Activated CD8-positive, alpha-beta T cell treated with anti-CD3 and anti-CD28 coated beads for 36 hours (primary cell): ENCODE measurements at places on chromosomes 3 and 15. TPM values are rescaled to one million over a fixed set of nuclear protein-coding genes. Genes with fewer than 3 reads are reported as not detected.
A peak's percentile ranks its signal among the peaks of the same experiment; 100 is the strongest.

SMCO1 gene
- not detected for total RNA-seq

GRCh38 chr3:14620512-14620911 lies 31.1 kb upstream of the CCDC174 start:
- no peak for DNase-seq
- H3K27ac ChIP-seq = no peak overlapping the region
- no peaks in the 10 kb centered on the region for H3K4me1 ChIP-seq

DNA sequence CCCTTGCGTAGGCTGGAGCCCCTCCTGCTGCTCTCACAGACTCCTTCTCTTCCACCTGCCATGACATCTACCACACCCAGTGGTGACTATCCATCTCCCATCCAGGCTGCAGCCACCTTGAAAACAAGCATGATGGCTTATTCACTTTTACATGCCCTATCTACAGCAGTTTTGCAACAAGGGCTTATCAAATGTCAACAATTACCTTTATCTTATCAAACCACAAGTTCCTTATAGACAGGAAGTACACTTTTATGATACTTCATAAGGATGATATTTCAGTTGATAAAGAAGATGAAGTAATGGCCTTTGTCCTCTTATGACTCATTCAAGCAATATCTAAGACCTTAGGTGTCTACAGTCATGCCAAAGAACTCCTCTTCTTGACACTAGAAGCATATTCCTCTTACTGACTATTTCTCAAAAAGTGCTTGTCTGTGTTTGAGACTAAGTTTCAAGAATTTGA lies 125.3 kb upstream of the SPRED1 start:
- H3K27ac ChIP-seq = no peak overlapping the region
- DNase-seq = no peak
- H3K4me3 ChIP-seq = no peak overlapping the region
- no peaks in the 10 kb centered on the region for H3K36me3 ChIP-seq
- H3K27me3 ChIP-seq = peaks cover 6% of the 10 kb centered on the region

DNA sequence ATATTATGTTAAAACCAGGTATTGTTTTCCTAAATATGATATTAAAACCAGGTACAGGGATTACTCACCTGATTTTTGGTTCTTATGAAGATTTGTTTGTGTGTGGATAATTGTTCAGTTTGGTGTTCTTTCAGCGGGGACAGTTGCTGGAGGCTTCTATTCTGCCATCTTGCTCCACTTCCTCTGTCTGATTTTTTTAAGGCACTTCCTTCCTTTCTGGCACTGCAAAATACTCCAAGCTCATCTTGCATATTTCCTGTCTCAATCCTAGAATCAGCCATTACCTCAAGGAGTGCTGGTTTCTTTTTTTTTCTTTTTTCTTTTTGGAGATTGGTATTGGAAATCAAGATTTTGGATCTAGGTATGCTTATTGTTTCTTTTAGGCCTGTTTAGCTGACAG lies 229.9 kb downstream of the SV2B start:
- H3K36me3 ChIP-seq = no peaks in the 10 kb centered on the region
- no peaks in the 10 kb centered on the region for H3K27me3 ChIP-seq
- H3K4me3 ChIP-seq = no peak overlapping the region

DNA sequence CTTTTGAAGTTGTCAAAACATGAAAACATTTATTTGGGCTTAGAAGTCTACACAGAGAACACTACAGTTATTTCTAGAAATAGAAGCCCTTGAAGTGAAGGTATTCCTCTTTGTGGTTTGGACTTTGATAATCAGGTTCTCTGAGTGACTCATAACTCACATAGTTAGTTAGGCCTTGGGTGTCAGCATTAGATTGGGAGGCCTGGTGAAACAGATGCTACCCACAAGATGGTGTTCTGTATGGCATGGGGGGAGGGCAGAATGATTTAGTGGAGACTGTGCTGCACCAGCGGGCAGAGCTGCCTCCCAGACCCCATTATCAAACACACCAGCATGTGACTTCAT lies 108.9 kb upstream of the ETV5 start:
- H3K4me3 ChIP-seq = no peak overlapping the region
- DNase-seq = peak; percentile 51
- no peak overlapping the region for H3K27ac ChIP-seq
- no peaks in the 10 kb centered on the region for H3K36me3 ChIP-seq
- peaks cover 13% of the 10 kb centered on the region for H3K4me1 ChIP-seq
- peaks cover 5% of the 10 kb centered on the region for H3K27me3 ChIP-seq

- H3K27me3 ChIP-seq = no peaks in the 10 kb centered on the region
- DNase-seq = no peak
- H3K4me3 ChIP-seq = no peak overlapping the region
- no peak overlapping the region for H3K27ac ChIP-seq
- H3K36me3 ChIP-seq = no peaks in the 10 kb centered on the region
These were observed 263.6 kb downstream of the GABRG3 start for GRCh38 chr15:27234593-27234992.

DNA sequence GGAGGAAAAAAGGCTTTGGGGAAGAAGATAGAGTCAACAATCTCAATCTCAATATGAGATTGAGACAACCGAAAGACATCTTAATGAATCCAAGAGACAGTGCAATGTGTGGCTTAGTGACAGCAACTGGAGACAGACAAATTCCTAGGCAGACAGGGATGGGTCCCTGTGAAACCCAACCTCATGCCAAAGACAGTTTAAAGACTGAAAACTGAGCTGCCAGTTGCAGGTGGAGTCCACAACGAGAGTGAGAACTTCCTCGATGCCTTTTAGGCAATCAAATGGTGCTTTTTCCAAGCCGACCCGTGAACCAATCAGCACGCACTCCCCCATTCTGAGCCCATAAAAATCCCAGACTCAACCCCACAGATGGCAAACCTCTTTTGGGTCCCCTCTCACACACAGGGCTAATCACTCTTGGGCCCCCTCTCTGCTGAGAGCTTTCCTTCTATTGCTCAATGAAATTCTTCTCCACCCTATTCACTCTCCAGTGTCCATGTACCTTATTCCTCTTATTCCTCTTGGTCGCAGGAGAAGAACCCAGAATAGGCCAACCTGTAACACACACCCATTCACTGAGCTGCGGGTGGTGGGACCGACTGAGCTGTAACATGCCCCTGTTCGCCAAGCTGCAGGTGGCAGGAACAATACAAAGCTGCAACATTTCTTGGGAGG lies 34.8 kb downstream of the ZMAT3 start:
- no peaks in the 10 kb centered on the region for H3K27me3 ChIP-seq
- peak overlapping the region; percentile 82 for H3K27ac ChIP-seq
- no peak overlapping the region for H3K4me3 ChIP-seq
- DNase-seq = no peak
- H3K36me3 ChIP-seq = peaks cover 29% of the 10 kb centered on the region
- peaks cover 9% of the 10 kb centered on the region for H3K4me1 ChIP-seq

DNA sequence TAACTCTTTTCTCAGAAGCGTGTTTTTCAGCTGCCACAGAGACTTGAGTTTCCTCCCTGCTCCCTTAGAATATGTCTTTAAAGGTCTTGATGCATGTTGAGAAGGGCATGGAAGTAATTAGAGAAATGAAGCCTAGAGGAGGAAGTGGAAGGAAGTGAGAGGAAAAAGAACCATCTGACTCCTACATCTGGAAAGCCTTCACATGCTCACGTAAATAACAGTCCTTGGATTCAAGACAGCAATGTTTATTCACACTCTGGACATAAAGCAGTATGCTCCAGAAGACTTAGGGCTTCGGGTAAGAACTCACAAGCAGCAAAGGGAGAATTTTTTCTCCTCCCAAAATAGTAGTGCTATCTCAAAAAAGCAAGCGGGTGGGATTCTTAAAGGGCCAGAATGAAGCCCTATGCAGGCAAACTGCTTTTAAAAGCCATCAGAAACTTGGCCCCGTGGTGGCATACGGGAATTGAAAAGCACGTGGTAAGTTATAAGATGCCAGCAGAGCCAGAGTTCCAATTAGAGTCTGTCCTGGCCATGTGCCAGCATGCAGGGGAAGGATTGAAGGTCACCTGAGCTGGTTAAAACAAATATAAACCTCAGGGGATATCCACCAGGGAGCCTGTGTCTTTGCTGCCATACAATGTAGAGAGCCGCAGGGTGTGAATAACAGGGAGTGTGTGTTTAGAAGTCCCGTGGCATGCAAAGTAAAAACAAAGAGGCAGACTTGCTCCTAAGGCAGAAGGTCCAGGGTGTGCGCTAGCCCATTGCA lies 380.8 kb upstream of the NDN start:
- no peak for DNase-seq
- no peak overlapping the region for H3K27ac ChIP-seq
- no peak overlapping the region for H3K4me3 ChIP-seq

DNA sequence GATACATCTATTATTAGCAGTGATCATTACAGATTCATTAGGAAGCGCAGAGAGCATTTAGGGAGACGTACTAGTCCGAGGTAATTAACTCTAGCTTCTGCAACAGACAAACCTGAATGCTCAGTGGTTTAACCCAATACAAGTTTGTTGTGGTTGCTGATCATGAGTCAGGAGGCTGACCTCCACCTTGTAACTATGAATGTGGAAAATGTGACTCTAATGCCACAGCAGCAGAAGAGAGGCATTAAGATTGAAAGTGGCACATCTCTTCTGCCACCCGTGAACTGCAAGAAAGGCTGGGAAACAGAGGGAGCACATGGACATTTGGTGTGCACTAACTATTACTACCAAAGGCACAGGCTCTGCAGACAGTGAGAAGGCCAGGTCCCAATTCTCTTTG lies 71.2 kb upstream of the C3orf80 start:
- H3K27ac ChIP-seq = no peak overlapping the region
- H3K4me3 ChIP-seq = no peak overlapping the region
- peak; percentile 19 for DNase-seq
- H3K4me1 ChIP-seq = peaks cover 2% of the 10 kb centered on the region
